ENCODE measurements at places on chromosomes 1 and 21.

DNA sequence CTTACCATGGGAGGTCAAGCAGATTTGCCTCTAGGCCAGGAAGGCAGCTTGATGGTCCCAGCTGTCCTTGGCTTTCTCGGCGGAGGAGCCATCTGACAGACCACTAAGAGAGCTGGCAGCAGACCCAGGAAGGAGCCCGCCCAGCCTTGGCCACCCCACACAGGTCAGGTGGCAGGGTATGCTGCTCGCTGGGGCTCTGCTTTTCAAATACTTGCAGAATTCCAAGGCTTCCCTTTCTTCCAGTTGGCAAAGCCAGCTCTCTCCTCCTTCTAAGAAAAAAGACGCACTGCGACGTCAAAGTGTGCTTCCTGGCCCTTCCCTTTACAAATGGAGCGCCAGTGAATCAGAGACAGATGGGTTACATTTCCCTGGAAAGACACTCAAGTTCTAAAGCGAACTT lies 229.4 kb downstream of the CACNA1E start:
- no peak for DNase-seq

GRCh38 chr1:166297993-166298392 lies 131.2 kb upstream of the FAM78B start:
- no peak for DNase-seq

DNA sequence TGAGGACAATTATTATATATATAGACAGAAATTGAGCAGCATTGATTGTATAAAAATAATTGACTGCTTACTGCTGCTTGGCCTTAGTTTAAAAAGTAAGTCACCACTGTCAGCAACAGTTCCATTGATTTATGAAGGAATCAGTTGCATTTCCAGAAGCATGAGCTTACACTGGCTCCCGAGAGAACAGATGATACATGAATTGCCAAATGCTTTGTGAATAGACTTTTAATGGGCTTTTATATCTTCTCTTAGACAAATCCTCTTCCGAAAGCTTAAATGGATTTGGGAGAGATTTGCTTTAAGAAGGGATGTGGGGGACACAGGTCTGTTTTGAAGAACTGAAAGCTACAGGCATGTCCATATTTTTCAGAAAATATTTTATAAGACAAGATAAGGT lies 7.5 kb downstream of the FHAD1 start:
- DNase-seq = no peak

- no peak for DNase-seq
These were observed 7.7 kb downstream of the TMEM61 start for GRCh38 chr1:54987919-54988705.

GRCh38 chr21:22536509-22536908 lies 1538.3 kb downstream of the NCAM2 start:
- no peak for DNase-seq

- no peak for DNase-seq
These were observed 11.6 kb downstream of the FAAH start for GRCh38 chr1:46405724-46406123.

DNA sequence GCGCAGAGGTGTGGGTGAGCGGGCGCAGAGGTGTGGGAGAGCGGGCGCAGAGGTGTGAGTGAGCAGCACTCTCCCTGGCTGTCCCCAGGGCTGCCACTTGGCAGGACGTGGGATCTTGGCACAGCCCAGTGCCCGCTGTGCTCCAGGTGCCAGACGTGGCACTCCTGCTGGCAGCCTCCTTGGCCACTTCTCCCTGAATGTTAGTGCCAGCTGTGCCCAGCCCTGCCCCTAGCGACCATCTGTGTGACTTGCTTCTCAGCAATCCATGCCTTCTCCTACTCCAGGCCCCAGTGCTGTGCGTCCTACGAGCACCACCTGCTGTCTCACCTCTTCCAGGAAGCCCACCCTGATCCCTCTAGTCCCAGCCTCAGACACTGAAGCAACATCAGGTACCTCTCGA lies 30.5 kb downstream of the KRTAP10-1 start:
- no peak for DNase-seq

DNA sequence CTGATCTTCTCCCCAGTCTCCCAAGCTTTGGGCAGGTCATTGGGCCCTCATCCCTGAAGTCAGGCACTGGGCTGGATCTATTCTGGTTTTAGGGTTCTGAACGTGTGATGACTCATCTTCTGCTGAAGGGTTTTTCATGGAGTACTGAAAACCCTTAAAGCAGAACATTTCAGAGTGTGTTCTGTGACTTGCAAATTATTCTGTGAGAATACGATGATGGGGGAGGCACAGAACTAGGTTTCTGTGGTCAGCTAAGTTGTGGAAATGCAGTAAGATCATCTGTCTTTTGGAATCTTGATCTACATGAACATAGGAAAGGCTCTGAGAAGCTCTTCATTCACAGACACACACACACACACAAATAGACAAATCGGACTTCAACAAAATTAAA lies 46.2 kb downstream of the NAV1 start:
- no peak for DNase-seq

GRCh38 chr1:156503698-156504437 lies 3.3 kb upstream of the MEF2D start:
- DNase-seq = no peak

GRCh38 chr1:89608319-89608983 lies 24.5 kb upstream of the LRRC8C start:
- DNase-seq = no peak

DNA sequence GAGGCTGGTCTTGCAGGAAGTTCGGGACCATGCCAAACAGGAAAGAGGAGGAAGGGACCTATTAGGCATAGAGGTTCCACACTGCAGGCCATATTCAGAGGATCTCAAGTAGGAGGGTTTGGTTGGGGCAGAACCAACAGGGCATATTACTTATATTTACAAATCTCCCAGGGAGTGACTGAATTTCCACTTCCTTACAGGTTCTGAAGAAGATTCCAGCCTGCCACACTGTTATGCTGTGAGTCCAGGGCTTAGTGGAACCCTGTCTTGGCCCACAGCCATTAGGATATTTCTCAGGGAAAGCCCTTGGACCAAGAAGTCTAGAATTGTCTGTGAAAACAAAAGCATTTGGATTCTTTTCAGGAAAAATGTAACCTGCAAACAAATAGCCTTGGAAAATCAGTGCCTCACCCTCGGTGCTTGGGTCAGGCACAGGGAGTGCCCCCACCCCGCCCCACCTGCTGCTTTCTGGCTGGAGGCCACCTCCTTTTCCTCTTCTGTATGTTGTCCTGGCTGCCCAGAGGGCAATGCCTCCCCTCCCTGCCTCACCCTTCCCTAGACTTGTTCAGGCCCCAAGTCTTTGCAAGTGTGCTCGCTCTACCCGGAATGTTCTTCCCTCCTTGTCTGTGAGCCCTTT lies 41.0 kb upstream of the JUN start:
- no peak for DNase-seq

- DNase-seq = no peak
These were observed 34.6 kb downstream of the SLAMF6 start for GRCh38 chr1:160488347-160489058.

DNA sequence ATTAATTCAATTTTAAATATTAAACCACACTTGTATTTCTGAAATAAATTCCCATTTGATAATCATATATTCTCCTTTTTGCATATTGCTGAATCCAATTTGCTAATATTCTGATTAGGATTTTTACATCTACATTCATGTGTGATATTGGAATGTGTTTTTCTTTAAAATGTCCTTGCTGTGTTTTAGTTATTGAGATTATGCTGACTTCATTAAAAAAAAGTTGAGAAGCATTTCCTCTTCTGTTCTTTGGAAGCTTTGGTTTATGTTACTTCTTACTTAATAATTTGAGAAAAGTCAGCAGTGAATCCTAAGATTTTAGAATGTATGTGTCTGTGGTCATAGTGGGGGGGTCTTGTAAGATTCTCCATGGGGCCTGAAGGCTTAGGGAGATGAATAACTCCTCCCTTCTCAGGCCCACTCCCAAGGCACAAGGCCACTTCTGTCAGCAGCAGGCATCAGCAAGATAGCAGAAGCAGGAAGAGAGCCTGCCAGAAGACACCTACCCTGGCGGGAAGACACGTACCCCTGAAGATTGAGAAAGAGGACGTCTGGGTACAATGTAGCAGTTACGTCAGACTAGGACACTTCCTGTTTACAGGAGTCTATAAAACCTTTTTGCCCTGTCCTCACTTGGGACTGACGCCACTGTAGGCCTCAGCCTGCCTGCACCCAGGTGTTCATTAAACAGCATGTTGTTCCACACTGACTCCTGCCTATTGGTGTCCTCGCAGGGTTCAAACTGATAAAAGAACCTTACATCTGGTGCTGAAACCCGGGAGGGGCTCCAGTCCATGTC lies 56.9 kb downstream of the ODF2L start:
- DNase-seq = no peak

GRCh38 chr1:109822749-109823542 lies 59.2 kb upstream of the EPS8L3 start:
- no peak for DNase-seq
